Activated CD4-positive, alpha-beta T cell treated with anti-CD3 and anti-CD28 coated beads for 36 hours (primary cell): ENCODE measurements at places on chromosomes 11 and 22. TPM values are rescaled to one million over a fixed set of nuclear protein-coding genes. Genes with fewer than 3 reads are reported as not detected.

The E2F8 gene
- 18.0 TPM for total RNA-seq

- DNase-seq: no peak
Measured at GRCh38 chr11:37500425-37500824, 902.4 kb upstream of the RAG2 start.

- DNase-seq: no peak
Measured at GRCh38 chr22:43227239-43227630, 40.3 kb upstream of the TTLL12 start.

DNA sequence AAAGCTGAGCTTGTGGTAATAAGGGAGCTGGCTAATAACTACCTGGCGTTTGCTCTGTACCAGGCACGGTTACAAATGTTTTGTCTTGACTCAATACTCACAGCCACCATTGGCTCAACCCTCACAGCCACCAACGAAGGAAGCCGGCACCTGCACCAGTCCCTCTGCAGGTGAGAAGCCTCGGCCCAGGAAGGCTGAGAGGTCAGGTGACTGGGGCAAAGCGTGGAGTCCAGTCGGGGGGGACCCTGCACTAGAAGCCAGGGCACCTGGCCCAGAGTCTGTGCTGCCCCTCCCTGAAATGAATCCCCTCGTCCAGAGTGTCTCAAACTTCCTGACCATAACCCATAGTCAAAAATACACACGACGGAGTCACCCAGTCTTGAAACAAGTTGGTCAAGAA is 90.1 kb downstream of the PHF21B start:
- no peak for DNase-seq

DNA sequence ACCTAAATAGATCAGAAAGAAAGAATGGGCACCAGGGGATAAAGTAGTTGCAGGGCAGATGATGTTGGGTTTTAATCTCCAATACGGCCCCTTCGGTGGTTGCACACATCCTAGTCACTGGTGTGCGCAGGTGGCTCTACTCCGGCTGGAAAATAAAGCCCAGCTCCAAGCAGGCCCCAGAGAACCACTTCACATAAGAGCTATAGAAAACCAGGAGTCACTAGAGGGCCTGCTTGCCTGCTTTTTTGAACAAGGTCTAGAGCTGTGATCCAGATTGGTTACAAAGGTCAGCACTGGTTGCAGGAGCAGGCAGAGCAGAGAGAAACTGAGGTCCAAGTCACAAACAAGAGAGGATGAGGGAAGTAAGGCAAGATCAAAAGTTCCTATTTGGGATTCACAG is 41.5 kb upstream of the MS4A8 start:
- no peak for DNase-seq

DNA sequence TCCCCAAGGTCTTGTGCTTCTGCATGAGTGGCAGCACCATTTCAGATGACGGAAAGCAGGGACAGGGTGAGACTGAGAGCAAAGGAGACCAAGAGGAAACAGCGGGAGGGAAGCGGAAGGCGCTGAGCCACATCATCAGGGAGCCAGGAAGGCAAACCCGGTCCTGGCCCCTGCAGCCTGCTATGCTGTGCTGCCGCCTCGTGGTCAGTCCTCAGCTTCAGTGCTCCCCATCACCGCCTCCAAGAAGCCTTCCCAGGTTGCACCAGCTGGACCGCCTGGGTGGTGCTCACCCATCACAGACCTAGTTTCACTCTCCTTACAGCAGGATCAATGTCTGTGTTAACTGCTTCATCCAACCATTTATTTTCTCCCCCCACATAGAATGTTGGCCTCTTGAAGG is 73.0 kb upstream of the PHF21B start:
- DNase-seq: peak; percentile 62

GRCh38 chr11:63866211-63866610 is 27.3 kb downstream of the MARK2 start:
- peak; percentile 92 for DNase-seq

- no peak for DNase-seq
Measured at GRCh38 chr11:64003807-64004589, 17.8 kb downstream of the OTUB1 start.

GRCh38 chr22:24185501-24186351 is 4.4 kb downstream of the SUSD2 start:
- DNase-seq: no peak

DNA sequence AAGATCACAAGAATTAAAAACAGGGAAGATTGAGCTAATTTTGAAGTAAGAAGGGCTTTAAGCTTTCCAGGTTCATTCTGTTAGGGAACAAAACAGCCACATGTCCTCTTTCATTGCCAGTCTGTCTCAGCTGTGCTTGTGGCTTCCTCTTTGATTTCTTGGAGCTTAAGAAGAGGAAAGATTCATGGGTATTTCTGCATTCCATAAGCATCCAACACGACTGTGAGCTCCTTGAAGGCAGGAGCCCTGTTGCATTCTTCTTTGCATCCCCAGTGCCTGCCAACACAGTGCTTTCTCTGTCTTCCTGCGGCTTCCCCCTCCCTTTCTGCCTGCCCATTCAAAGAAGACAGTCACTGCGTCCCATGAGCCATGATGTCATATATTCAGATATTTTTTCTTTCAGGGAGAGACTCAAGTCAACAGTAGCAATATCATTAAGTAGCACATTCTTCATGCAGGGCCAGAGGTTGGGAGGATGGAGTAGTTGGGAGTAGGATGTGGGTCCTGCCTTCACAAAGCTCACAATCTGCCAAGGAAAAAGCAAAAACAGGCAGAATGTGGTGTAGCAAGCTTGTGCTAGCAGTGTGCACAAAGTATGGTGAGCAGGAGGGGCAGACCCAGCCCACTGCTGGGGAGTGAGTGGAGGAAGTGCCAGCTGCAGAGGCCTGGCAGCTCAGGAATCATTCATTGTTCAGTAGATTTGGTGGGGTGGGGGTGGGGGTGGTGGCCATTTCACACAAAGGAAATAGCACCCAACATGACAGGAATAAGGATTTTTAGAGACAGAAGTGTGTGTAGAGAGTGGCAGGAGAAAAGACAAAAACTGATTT is 162.1 kb upstream of the RASSF10 start:
- DNase-seq: no peak

DNA sequence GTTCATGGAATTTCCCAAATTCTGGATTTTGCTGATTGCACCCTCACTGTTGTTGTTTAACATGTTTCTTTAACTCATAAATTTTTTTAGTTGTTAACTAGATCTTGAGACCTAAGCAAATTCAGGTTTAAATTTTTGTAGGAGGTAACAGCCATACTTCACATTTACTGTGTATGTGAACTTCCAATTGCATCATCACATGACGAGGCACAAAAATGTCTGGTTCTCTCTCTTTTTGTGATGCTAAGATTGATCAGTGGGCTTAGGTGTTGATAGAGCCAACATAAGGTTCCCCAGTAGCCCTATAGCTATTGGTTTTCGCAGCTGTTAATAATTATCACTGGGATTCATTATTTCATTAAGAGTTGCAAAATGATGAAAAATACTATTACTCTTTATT is 277.5 kb downstream of the TMEM135 start:
- no peak for DNase-seq
